ENCODE measurements at places on chromosomes 2 and 18.

GRCh38 chr2:95387358-95387757 is 15.2 kb upstream of the FAHD2A start:
- DNase-seq: no peak

- DNase-seq: no peak
These were observed 24.3 kb downstream of the NCAPH start for GRCh38 chr2:96359866-96360265.

- DNase-seq: no peak
These were observed 58.7 kb downstream of the SLC40A1 start for GRCh38 chr2:189521699-189522434.

DNA sequence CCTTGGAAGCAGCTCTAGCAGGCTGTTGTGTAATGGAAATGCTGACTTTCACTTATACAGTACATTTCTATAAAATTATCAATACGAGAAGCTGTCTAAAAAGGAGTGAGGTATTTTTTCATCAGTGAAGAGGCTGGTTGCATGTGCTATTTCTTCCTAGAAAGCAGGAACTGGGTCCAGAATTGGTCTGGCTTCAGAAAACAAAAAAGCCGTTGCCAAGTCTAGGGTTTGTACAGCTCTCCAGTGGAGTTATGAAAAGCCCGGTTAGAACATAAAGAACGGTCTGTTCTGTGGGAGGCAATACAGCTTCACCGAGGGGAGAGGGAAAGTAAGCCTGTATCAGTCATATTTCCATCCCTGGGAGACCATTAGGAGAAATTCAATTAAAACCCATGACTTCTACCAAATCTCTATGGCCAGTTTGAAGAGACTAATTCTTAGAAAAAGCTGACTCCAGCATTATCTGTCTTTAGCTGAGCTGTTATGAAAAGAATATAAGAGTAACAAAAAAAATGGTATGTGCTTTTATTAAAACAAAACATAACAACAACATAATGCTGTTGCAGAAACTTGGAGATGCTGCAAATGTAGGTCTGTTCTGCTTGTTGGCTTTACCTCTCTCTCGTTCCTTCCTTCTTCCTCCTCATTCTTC is 217.0 kb downstream of the CMPK2 start:
- DNase-seq: no peak

DNA sequence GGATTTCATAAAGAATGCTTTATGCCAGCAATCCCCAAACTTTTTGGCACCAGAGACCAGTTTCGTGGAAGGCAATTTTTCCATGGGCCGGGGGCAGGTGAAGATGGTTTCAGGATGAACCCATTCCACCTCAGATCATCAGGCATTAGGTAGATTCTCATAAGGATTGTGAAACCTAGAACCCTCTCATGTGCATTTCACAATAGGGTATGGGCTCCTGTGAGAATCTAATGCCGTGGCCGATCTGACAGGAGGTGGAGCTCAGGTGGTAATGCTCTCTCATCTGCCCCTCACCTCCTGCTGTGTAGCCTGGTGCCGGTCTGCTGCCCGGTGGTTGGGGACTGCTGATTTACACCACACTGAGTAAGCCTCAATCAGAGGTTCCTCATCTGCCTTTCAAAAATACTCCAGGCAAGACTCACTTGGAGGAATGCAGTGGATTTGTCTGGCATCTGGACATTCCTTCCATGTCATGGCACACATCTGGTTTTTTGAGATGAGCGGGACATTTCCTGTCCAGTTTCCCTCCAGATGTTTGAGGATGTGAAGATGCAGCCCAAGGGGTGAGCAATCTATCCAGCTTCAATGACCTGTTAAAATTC is 185.8 kb downstream of the VAPA start:
- DNase-seq: no peak

DNA sequence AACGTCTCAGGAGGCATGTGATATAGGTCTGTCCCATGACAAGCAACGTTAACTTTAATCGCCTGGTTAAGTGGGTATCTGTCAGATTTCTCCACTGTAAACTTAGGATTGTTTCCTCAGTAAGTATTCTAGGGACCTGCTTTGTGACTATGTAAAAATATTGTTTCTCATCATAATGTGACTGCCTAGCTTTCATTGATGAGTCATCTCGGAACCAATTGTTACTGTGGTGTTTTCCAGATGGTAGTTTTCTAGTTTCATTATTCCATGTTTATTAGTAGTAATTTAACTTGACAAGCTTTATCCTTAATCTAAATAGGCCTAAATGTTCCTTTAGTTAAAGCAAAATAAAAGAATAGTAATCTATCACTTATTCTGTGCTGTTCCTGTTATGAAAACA is 28.2 kb upstream of the GATA6 start:
- DNase-seq: no peak

DNA sequence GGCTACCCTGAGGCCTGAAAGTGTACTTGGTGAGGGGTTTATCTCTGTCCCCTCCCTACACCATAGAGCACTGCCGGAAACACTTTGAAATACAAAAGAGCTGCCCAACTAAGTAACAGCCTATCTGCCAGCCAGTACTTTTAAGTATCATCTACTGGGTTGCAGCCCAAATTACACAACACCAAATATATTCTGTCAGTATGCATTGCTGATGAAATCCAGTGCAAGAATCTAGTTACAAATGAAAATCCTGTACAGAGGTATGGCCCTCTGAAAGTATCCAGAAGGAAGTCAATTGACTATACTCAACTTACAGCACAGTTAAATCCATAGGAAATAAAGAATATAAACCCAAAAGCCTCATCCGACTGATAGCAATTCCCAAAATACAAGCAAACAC is 280.8 kb downstream of the CCDC85A start:
- no peak for DNase-seq

DNA sequence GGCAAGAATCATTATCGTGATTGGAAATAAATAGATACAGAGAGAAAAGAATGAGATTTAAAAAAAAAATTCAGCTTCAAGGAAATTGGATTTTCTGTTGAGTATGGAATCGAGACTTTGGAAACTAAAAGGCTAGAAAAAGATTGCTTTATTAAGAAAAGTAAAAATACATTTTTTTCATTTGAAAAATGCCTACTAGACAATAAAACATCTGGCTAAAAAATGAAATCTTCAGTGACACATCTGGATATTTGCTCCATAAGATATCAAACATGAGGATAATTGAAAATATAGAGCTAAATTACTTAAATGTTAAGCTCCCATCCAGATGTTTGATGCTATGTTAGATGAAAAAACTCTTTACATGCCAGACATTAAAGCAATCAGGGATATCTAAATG is 879.5 kb downstream of the TSN start:
- no peak for DNase-seq

DNA sequence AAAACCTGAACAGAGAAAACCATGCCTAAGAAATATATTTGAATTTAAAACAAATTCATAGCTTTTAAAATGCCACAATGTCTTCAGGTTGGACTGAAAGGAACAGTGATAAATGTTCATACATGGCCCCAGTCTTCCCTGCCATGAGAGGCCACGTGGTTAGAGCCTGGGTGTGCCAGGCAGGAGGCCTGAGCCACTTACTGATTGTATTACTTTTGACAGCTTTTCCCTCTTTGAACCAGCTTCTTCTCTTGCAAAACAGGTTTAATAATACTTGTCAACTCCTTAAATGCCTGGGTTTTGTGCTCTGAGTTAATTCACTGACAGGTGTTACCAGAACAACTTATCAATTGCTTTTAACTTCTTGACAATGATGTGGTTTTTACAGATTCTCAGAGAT is 27.0 kb downstream of the RBKS start:
- no peak for DNase-seq

DNA sequence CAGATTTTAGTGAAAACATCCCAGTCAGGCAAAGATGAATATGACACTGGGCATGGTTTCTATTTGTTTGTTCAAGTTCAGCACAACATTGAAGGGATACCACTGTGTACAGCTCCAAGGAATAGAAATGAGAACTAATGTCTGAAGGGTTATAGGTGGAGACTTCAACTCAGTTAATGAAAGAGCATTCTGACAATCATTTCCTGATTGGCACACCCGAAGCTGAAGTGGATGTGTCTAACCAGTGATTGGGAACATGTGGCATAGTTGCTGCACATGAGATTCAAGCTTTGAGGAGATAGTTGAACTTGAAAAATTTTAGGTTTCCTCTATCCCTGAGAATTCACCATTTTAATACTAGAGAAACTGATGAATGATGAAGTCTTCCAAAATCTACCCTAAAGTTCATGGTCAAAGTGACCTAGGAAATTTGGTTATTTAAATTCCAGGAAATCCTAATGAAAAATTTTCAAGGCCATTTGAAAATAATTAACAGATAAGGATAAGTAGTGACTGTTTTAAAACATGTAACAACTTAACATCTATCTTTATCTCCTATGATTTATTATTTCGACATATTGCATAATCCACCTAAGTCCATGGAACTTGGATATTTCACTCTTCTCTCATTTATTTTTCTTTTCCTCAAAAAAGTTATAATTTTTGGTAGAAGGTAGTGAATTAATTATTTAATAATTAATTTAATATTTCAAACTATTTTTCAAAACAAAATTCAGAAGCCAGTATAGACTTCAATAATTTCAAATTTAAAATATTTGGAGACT is 38.0 kb downstream of the SLC9A4 start:
- no peak for DNase-seq

DNA sequence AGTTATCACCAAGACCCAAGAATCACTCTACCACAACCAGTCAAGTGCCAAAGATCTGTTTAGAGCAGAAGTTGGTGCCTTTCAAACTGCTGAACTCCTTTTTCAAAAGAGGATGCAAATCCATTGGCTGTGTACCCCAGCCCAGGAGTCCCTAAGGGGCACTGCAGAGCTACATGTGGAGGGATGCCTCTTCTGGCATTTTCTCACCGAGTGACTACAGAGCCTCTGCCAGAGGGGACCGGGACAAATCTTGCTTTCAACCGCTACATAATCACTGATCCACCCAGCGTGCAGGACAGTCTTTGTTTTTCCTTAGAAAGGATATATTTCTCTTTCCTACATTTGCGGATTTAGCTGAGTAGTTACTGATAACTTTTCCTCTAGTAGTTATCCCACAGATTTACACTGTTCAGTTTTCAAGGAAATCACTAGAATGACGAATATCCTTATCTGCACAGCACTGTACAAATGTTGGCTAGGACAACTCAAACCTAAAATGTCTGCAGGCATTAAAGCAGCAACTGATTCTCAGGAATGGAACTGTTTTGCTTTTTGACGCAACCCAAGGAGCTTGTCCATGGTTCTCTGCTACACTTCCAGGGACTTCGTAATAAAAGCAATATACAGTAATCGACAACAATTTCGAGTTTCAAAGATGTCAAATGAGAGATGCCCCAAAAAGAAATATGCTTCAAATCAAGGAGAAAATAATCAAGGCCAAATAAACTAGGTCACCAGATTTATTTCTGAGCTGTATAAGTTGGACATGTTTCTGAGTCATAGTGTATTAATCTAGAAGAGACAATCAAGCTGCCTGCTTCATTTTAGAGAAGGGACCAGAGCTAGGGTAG is 24.1 kb downstream of the EPB41L3 start:
- no peak for DNase-seq

GRCh38 chr2:138209009-138209408 is 244.7 kb downstream of the HNMT start:
- DNase-seq: no peak

DNA sequence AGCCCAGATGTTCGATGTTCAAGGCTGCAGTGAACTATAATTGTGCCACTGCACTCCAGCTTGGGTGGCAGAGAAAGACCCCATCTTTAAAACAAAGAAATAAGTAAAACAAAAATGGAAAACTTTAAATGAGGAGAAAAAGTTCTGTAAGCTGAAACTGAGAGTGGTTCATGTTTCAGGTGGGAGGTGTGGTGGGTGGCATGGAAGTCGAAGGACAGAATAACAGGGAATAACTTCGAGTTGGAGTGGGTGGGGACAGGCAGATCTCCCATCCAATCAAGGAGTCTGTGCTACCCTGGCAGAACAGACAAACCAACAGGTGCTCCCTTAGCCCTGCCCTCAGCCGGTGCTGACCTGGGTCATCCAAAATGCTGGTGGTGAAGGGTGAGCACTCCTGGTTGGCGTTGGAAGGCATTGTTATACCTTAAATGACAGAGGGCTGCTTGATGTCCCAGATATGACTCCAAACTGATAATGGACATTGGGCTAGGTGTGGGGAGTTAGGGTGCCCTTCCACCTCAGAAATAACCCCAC is 328.4 kb downstream of the DYSF start:
- DNase-seq: no peak

GRCh38 chr2:217114117-217114516 is 254.3 kb upstream of the TNP1 start:
- DNase-seq: no peak

DNA sequence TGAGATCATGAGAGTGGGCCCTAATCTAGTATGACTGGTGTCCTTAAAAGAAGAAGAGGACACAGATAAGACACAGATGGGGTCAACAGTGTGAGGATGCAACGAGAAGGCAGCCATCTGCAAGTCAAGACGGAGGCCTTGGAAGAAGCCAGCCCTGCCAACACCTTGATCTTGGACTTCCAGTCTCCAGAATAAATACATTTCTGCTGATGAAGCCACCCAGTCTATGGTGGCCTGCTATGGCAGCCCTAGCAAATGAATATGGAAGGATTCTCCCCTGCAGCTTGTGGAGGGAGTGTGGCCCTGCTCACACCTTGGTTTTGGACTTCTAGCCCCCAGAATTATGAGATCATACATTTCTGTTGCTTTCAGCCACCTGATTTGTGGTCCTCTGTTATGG is 12.3 kb downstream of the CTIF start:
- DNase-seq: no peak

DNA sequence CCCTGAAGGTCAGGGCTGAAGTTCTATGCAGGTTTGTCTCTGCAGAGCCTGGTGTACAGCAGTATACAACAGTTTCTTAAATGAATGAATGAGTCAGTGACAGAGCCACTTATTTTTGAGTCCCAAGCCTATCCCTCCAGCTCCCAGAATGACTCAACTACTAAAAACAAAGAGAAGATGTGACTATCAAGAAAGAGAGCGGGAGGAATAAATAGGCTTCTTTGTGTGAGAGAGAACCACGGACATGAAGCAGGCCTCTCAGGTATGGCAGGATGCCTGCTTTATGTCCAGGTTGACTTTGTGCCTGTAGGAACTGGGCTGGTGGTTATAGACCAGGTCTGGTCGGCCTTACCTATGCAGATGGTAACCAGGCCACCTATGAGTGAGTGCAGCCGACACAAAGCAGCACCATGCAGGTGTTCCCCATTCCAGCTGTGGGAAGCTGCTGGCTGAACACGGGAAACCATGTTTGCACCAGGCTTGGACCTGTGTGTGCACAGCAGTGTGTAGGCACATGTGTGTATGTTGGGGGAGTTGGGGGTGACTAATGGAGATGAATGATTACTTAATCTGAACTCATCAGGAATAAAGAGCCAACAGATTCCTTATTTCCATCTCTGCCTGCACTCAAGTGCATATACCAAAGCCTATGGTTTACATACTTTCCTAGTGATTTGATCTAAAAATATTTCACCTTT is 171.0 kb downstream of the OSR1 start:
- no peak for DNase-seq

GRCh38 chr18:74116633-74117554 is 30.7 kb downstream of the FBXO15 start:
- no peak for DNase-seq

DNA sequence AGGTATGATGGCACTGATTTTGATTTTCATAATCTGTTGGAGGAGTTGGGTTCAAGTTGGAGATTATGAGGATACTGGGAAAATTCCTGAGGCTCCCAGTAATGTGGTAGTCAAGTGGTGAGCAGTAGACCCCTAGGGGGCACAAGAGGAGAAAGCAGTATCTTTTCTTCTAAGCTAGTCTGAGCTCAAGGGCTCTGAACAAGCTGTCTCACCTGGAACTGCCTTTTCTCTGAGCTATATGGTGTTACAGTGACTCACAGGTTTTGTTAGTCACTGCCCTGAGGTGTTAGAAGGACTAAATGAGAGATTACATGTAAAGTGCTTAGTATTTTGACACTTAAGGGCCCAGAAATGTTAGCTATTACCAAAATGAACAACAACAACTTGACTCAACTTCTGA is 42.2 kb downstream of the CD302 start:
- no peak for DNase-seq
